ENCODE measurements at places on chromosomes 7 and 10. TPM values are rescaled to one million over a fixed set of nuclear protein-coding genes. Genes with fewer than 3 reads are reported as not detected.

The HTR5A gene
- total RNA-seq = not detected

The GRK5 gene
- 2.9 TPM for total RNA-seq

The DNAJC12 gene
- 3.9 TPM for total RNA-seq

The FAM25G gene
- total RNA-seq = not detected

The CLRN3 gene
- not detected for total RNA-seq

The ADAM12 gene
- total RNA-seq = 34.8 TPM

The DDC gene
- total RNA-seq = not detected

The FAM25C gene
- total RNA-seq = not detected

The PLAU gene
- total RNA-seq = 188 TPM

The METTL27 gene
- 0.12 TPM for total RNA-seq

The PILRA gene
- not detected for total RNA-seq

Measured in RPMI7951 (cell line).